NCI-H1417 treated with DMSO at 0.1 percent for 48 hours (cell line): ENCODE measurements at places on chromosomes 7 and 10.

- no peak for DNase-seq
These were observed 162.8 kb downstream of the FZD1 start for GRCh38 chr7:91427051-91427450.

GRCh38 chr10:72875250-72876055, 18.1 kb upstream of the OIT3 start:
- peak; percentile 8 for DNase-seq

DNA sequence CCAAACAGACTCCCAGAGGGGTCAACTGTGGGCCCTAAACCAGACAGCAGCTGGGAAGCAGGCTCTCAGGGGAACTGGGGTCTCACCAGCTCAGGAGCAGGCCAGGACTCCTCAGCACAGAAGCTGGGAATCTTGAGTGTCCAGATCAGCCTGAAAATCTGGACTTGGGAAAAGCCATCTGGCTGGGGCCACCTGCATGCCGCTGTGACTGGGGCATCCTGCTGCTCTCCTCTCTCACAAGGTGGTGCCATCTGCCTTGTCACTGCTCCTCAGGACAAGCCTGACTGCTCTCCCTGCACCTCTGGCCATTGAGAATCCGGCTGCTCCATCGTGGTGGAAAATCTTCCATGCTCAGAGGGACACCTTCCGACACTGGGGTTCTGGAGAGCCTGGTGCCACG, 141.4 kb downstream of the PLPP4 start:
- DNase-seq, result no peak

- DNase-seq, result no peak
These were observed 8.9 kb downstream of the COX19 start for GRCh38 chr7:966291-967069.

GRCh38 chr10:60200012-60200681, 189.5 kb downstream of the ANK3 start:
- DNase-seq, result no peak
